ENCODE measurements at places on chromosomes 5 and 9. TPM values are rescaled to one million over a fixed set of nuclear protein-coding genes. Genes with fewer than 3 reads are reported as not detected.
A peak's percentile ranks its signal among the peaks of the same experiment; 100 is the strongest.

DOCK8 gene
- total RNA-seq = 8.7 TPM

IL33 gene
- 108 TPM for total RNA-seq

TNC gene
- 437 TPM for total RNA-seq

DNA sequence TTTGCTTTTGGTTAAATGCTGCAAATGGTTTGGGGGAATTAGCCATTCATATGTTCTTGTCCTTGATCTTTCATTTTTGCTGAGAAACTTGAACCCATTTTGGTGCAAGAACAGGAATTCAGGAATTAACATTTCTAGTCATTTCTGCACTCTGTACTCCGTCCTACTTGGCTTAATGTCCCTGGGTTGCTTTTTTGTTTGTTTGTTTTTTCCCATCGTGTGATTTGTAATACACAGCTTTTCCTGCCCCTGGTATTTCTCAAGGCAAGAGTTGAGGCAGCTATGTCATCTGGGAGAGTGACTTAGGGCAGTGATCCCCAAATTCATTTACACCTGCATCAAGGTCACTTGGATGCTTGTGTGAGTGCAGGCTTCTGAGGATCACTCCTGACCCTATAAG, 71.3 kb downstream of the IQGAP2 start:
- no peak for DNase-seq

- DNase-seq = no peak
Observed at GRCh38 chr9:114602620-114603019, 8.5 kb upstream of the TMEM268 start.

DNA sequence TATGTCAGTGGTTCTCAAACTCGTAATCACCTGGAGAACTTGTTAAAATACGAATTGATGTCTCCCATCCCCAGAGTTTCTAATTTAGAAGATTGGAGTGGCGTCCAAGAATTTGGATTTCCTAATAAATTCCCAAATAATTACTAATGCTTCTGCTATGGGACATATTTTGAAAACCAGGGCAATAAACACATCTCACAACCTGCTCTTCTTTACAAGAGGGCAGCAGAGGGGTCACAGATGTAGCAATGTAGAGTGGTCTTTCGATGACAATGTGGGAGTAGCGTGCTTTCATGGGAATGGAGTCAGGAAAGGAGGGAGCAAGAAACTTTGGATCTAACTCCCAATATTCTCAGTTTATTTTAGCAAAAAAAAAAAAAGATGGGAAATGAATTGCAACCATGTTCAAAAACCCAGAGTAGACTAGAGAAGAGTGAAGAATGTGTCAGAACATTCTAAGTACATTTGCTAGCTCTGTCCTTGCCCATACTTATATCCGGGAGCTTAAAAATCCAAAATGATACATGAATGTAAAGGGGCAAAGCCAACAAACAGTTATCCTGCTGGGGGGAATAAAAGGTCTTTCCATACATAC, 33.8 kb upstream of the ALDH1A1 start:
- no peak for DNase-seq

- no peak for DNase-seq
Observed at GRCh38 chr9:126508928-126509327, 104.8 kb upstream of the LMX1B start.

- peak; percentile 51 for DNase-seq
Observed at GRCh38 chr5:174935854-174936474, 211.6 kb downstream of the MSX2 start.

DNA sequence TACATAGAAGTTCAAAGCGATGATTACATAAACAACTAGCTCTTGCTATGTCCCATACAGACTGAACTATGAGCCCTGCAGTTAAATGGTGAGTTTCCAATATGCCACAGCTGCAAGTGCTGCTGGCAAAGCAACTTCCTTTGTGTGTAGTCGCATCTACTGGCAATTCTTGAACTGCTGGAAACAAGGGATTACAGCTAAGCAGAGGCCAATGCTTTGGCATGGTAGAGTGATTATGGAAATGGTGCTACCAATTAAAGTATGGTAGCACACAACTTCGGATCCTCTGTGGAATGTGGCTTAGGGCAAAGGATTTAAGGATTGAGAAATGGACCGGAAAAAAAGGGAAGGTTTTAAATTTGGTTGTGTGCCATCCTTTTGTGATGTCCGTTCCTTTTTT, 856.6 kb downstream of the MAT2B start:
- no peak for DNase-seq
